ENCODE measurements at places on chromosomes 13 and 19.

DNA sequence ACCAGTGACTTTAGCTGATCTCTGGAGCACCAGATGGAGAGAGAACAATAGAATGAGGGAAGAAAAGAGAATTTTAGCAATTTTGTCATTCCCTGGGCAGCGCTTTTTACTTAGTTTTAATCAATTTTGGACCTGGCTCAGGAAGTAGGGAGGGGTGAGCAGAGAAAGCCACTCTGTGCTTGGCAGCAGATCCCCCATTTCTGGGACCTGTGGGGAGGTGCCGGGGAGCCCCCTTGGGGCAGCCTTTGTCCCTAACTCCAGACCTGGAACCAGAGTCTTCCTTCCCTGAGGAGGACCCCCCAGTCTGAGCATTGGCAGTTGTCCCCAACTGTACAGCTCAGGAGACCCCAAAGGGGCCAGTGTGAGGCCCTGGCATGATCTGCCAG, 10.5 kb downstream of the LYL1 start:
- no peak for DNase-seq

- peak; percentile 55 for DNase-seq
Observed at GRCh38 chr19:2049741-2050348, 1.2 kb downstream of the MKNK2 start.

- no peak for DNase-seq
Observed at GRCh38 chr19:49132974-49133609, 13.7 kb downstream of the PPFIA3 start.

- DNase-seq, result peak; percentile 82
Observed at GRCh38 chr13:72530471-72530870, 197.0 kb downstream of the MZT1 start.

- DNase-seq, result no peak
Observed at GRCh38 chr19:33704271-33704670, 82.5 kb downstream of the CHST8 start.

GRCh38 chr19:58277748-58278540, 811 bp upstream of the ZNF8 start:
- DNase-seq, result no peak

DNA sequence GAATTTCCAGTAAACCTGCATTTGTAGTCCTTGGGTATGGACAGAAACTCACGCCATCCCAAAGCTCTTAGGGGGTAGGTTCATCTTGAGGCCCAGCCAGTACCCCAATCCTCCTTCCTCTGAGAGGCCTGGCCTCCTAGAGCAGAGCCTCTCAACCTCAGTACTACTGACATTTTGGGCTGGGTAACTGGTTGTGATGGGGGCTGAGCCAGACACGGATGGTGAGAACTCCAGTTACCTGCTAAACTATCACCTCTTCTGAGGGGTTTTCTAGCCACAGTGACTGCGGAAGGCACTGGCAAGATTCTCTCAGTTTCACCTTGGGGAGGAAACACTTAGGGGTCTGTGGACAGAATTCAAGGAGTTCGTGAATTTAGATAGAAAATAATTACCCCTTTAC, 156.2 kb downstream of the CACNA1A start:
- DNase-seq, result no peak

DNA sequence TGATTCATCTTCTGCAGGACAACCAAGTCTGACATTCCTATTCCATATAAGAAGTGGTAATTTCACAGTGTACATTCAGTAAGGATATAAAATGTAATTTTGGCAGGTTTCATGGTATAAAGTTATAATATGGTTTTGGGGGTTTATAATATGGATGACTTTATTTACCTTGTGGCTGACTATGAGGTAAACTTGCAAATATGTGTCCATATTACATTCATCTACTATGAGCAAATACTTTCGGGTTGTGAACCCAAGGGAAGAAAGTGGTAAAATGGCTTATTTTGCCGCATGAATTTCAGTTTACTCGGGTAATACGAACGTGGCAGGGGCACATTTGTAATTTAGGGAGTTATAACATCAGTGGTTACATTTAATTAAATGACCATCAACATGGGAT, 86.7 kb upstream of the TNFSF11 start:
- no peak for DNase-seq

DNA sequence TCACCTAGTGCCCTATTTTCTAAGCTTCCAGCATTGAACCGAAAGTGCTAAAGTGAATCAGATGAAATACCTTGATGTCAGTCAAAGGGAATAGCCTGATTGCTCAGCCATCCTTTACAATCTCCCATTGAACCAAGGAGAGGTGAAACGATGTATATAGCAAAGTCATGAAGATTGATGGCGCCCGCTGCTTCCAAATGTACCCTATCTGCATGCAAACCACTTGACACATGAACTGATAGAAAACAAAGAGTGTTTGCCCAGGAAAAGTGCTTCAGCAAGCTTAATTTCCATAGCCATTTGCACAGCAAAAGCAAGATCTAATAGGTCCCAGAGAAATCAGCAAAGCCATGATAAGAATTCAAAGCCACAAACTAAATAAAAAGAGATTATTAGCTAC, 624.9 kb upstream of the PCDH9 start:
- DNase-seq, result no peak

DNA sequence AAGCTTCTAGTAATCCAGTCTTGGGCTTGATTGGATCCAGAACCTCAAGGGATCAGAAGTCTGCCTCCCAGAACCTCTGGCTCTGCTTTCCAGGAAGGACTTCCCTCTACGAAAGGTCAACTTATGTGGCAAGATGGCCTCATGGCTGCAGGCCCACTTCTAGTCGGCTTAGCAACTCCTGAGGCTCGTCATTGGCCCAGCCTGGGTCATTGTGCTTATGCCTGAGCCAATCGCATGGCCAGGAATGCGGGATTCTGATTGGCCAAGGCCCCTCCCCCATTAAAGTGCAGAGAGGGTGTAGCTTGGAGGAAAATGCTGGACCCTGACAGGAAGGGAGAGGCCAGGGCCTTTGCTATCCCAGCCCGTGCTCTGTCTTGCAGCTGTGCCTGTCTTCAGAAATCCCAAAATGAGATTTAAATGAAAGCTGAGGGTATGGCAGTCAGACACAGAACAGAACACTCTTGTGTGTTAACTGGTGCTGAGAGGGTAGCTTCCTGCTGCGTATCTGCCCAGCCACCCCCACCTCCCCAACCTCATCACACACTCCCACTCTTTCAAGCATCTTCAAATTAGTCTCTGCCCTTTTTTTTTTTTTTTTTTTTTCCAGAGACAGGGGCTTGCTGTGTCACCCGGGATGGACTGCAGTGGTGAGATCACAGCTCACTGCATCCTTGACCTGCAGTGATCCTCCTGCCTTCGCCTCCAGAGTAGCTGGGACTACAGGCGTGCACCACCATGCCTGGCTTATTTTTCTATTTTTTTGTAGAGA, 5.5 kb upstream of the CCNE1 start:
- peak; percentile 15 for DNase-seq

GRCh38 chr13:50574731-50575130, 268.8 kb downstream of the DLEU7 start:
- peak; percentile 93 for DNase-seq

- DNase-seq, result no peak
Observed at GRCh38 chr19:3285647-3286176, 61.3 kb downstream of the CELF5 start.

DNA sequence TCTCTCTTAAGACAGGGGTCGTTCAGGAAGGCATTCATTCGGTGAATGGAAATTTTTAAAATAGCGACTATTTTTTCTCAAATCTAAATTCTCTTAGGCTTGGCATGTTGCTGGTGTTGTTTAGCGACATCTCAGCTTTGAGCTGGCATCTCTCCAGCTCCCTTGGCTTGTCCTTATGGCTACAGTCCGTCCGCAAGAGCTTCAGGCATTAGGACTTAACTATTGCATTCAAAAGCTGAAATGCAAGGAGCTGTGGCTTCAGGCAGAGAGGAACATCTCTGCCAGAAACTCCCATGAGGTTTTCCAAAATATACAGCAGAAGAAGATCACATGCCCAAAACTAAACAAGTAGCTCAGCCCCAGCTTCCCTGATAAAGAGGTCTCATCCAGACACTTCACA, 578.5 kb downstream of the EFNB2 start:
- DNase-seq, result no peak

GRCh38 chr13:30824651-30825050, 81.4 kb upstream of the MEDAG start:
- no peak for DNase-seq

GRCh38 chr13:30113983-30114570, 193.3 kb downstream of the KATNAL1 start:
- no peak for DNase-seq

DNA sequence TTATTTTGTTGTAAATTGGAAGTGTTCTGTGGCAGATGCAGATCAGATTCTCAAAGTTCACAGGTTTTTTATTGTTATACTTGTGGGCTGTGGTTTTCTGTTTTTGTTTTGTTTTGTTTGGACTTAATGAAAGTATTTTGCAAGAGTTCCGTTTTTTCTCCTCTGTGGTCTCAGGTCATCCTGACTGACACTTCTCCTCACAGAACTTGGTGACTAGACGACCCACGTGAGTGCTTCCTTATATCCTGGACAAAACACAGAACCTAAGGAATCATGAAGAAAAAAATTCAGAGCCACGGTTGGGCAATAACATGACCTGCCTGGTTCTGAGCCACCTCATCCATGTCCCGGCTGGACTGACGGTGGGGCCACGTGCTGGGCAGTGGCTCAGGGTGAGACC, 2.5 kb upstream of the RFPL4AL1 start:
- DNase-seq, result no peak

- no peak for DNase-seq
Observed at GRCh38 chr19:18520848-18521691, 800 bp downstream of the ELL start.

DNA sequence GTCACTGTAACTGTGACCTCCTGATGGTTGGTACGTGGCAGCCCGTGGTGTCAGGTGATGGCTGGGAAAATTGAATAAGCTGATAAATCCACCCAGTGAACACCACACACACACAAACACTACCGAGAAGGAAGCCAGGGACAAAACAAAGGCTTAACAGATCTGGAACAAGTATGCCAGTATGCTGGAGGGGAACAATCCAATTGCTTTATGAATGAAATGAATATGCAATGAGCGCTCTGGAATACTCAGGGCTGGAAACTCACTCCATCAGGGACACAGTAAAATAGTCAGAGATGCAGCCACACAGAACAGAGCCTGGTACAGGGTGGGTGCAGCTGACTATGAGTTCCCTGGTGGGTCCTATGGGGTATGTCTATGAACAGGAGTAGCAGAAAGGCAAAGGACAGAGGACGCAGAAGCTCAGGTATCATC, 16.7 kb downstream of the TMTC4 start:
- no peak for DNase-seq

GRCh38 chr19:3175781-3176714, 2.5 kb upstream of the S1PR4 start:
- DNase-seq, result peak; percentile 65
